ENCODE measurements at places on chromosomes 2 and 18. TPM values are rescaled to one million over a fixed set of nuclear protein-coding genes. Genes with fewer than 3 reads are reported as not detected.

Gene FLACC1
- total RNA-seq, result 0.55 TPM

Gene RBM44
- 0.13 TPM for total RNA-seq

Gene C2orf80
- total RNA-seq, result not detected

Gene TMEM247
- not detected for total RNA-seq

Gene FSIP2
- total RNA-seq, result 0.05 TPM

Gene OR6B2
- total RNA-seq, result not detected

Gene DSC3
- 0.03 TPM for total RNA-seq

Gene OXER1
- 29.7 TPM for total RNA-seq

Data from left lobe of liver (tissue), 2 donors.